GM12878 (cell line): ENCODE measurements at places on chromosomes 12 and 14.

DNA sequence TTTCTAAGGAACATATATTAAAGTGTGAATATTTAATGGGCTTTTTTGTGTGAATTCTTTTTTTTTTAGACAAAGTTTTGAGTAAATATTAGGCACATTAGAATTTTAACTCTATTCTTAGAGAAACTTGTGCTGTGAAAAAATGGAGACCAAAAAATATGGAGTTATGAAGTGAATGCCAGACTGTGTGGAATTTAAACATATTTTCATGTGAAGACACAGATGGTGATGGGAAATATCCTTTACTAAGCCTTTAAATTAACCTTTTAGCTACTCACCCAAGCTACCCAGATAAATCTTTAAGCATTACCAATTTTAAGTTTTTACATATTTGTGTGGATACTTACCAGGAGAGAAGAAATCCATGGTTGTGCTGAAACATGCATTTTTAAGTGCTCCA, 148.8 kb upstream of the OTX2 start:
- no peak for DNase-seq

- DNase-seq = no peak
Observed at GRCh38 chr14:50087341-50088116, 28.8 kb downstream of the VCPKMT start.

- no peak for DNase-seq
Observed at GRCh38 chr12:54418441-54419087, 502 bp downstream of the ITGA5 start.

DNA sequence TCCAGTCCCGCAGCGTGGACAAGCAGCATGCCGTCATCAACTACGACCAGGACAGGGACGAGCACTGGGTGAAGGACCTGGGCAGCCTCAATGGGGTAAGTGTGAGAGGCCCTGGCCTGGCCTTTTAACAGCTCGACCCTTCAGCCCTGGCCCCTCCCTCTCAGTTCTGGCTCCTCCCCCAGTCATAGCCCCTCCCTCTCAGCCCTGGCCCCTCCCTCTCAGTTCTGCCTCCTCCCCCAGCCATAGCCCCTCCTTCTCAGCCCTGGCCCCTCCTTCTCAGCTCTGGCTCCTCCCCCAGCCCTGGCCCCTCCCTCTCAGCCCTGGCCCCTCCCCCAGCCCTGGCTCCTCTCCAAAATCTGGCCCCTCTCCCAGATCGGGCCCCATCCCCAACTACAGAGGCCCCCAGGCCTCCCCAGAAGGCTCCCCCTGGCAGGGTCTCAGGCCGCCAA, 11.2 kb downstream of the CEP170B start:
- no peak for DNase-seq

DNA sequence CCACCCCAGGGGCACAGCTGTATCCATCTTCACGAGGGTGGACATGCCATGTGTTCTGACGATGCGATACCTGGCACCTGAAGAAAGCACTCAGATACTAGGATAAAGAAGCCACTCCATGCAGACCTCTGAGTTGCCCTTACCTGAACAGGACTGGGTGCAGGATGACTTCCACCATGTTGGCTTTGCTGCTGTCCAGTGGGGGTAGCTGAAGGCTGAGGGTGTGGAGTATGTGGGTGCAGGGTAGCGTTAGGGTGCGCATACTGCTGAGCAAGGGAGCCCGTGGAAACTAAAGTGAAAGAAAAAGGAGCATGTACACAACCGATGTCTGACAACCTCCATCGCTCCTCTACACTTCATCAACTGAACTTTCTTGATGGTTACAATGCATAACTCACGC, 51.3 kb downstream of the SH2B3 start:
- no peak for DNase-seq

DNA sequence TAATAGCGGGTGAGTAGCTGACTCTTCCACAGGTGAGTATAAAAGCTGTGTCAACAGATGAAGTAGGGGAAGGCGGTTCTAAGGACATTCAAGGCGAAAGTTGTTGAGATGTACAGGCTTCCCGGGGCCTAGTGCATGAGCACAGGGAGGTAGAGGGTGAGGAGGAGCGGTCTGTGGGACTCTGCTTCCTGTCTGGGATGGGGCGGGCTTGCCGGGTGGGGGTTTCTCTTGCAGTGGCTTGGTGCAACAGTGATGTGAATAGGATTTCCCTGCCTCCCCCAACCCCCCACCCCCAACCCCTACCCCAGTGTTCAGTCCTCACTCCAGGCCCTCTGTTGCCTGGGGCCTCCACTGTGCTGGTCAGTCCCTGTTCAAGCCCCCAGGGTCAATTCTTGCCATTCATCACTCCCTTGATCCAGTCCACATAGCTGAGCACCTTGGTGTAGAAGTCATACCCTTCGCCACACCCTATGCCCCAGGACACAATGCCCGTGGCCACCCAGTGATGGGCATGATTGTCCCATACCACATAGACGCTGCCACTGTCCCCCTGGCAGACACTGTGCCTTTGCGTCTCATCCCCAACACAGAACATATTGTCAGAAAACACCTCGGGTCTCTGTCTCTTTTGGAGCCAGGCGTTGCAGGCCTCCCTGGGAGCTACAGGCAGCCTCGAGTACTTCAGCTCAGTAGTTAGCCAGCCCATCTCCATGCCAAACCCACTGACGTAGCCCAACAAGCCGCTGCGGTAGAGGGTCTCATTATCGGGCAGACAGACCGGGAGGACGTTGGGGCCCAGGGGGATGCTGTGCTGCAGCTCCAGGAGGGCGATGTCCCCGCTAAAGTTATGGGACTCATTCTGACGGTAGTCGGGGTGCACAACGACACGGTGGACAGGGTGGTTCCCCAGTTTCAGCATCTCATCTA, 4.0 kb upstream of the C1R start:
- DNase-seq = no peak

DNA sequence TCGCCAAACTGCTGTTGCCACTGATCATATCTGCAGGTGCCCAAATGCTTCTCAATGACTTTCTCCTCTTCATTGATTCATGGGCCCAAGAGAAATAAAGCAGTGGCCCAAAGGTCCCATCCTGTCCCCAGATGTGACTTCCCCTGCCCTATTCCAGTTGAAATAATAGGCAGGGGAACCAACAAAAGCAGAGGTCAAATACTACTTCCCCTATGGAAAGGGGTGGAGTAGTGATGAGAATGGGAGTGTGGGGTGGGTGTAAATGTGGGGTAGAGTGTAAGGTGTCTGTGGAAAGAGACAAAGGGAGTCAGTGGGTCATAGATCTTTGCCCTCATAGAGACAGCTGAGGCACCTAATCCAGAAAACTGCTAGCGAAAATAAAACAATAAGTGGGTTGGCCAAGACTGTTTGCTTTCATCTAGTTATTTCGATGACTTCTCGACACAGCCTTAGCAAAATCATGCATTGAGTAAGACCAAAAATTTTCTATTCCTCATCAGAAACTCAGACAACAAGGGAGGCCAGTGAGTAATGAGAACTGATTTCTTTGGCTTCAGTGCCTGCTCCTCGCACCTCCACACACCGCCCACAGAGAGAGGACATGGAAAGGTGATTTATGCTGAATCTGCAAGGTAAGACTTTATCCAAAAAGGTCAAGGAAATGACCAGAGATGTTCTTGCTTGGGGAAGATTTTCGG, 10.9 kb upstream of the IL22 start:
- no peak for DNase-seq

DNA sequence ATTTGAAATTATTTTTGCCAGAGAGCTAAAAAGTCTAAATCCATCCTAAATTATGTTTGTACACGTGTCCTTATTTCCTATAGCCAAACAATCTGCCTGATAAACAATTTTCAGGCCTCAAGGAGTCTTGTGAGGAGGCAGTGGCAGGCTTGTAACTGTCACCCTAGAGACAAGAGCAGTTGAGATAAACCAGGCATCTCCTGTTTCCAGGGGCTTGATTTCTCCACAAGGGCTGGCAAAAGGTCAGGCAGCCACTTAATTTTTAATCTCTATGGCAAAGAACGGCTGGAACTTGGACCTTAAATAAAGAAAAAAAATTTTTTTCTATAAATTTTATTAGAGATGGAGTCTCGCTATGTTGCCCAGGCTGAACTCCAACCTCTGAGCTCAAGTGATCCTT, 15.5 kb downstream of the PKP2 start:
- DNase-seq = no peak

DNA sequence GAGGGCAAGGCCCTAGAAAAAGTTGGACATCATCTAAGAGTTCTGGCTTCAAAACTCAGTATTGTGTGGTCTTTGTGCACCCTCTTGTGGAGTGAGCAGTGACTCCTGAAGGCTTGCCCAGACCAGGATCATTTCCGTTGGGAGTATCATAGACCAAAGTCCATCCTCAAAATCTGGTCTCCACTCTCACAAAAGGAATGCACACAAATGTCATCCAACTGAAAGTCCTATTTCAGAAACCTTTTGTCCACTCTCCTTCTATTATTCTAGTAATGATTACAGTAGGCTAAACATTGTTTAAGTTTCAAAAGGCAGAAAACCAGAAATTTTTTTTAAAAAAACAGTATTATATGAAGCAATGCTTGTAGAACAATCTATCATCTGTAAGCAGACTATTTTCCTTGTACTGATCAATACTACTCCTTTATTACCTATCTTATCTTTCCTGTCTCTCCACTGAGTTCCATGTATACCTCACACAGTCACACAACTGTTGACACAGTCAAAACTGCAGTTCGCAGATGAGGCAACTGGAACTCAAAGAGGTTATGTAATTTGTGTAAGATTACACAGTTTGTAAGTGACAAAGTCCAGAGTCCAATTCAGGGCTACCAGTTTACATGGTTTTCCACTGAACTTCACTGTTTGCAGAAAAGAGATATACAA, 41.4 kb downstream of the COX16 start:
- peak; percentile 2 for DNase-seq

DNA sequence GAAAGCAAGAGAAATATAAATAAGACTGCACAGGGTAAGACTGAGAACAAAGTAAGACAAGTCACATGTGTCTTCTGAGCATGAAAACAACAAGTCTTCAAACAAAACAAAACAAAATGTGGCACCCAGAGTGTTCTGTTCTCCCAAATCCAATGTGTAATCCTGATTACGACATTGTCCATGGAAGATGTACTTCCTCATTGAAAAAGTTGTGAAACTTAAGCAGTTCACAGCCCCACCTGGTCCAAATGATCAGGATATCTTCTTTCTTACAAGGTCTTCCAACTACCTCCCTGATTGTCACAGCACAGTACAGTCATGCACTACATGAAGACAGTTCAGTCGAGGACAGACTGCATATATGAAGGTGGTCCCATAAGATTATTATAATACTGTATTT, 23.3 kb upstream of the NEK9 start:
- no peak for DNase-seq

DNA sequence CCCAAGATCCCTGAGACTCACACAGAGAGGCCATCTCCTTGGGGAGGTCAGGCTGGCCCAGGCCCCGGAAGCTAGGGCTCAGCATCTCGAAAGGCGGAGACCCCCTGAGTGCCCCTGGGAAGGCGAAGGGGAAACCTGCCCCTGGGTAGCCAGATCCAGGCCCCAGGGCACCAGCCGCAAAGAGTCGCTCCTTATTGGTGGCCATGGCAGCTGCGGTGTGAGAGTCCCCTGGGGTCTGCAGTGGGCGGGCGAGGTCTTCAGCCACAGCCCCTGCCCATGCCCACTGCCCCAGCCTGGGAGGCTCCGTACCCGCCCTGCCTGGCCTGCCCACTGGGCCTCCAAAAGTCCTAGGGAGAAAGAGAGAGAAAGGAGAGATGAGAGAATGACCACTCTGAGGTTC, 4.7 kb downstream of the RARG start:
- DNase-seq = no peak

GRCh38 chr12:77630790-77631445, 199.8 kb upstream of the NAV3 start:
- DNase-seq = no peak

- DNase-seq = no peak
Observed at GRCh38 chr12:74906224-74906623, 303.4 kb downstream of the KCNC2 start.

DNA sequence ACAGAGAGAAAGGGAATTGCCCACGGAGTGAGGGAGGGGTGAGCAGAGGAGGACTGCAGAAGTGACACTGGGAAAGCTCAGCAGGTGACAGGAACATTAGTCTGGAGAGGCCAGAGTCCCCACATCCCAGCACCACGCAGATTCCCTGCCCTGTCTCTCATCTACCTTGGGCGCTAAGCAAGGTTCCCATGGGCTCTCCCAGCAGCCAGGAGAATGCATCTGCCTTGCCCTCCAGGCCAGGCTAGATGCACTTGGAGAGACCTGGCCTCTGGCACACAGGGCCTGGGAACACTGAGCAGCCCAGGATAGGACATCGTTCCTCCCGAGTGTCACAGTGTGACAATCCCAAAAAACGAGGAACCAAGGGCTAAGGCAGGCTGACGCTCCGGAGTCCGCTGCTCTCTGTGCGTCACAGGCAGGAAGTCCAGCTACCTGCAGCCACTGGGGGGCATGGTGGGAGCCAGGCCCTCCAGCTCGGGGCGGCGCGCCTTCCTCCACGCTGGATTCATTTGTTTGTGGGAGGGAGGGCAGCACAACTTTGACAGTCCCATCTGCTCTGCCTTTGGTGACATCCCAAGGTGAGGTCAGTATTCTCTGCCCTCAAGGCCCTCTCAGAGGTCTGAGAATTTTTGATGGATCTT, 5.4 kb upstream of the NGB start:
- DNase-seq = no peak

DNA sequence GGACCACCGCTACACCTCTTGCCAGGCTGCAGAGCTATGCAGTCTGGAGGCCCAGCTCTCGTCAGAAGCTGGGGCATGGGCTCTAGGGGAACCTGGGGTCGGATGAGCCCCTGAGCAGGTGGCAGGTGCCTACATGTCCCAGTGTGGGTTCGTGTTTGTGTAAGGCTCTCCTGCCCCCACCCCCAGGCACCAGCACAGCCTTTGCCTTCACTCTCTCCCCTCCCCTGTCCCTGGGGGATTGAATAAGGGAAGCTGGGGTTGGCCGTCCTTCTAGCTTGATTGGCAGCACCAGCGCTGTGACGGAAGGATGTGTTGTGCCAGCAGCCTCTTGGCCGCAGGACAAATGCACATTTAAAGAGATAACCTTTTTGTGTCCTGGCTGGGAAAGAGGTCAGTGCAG, 34.8 kb upstream of the TSPAN9 start:
- no peak for DNase-seq

GRCh38 chr12:19779395-19780056, 340.2 kb downstream of the AEBP2 start:
- no peak for DNase-seq

- DNase-seq = no peak
Observed at GRCh38 chr14:57864659-57865058, 1.2 kb downstream of the SLC35F4 start.

GRCh38 chr12:122206976-122207375, 3.5 kb downstream of the B3GNT4 start:
- no peak for DNase-seq

GRCh38 chr12:53714004-53714403, 13.2 kb downstream of the CALCOCO1 start:
- DNase-seq = no peak

GRCh38 chr14:99001241-99001640, 270.8 kb downstream of the BCL11B start:
- no peak for DNase-seq

DNA sequence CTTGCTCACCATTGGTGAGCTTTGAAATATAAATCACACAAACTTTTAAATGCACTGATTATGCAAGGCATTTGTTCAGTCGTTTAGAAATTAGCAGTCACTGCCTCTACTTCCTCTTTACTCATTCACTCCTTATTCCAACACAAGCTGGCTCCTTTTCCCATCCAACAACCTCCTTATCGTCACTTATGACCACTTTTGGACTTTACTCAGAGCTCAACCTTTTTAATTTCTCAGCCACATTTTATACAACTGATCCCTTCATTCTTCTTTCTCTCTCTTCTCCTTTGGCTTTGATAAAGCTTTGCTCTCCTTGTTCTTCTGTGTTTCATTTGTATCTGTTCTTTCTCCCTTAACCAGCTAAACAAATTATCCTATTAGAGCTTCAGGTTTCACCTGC, 126.4 kb upstream of the PLEKHA5 start:
- no peak for DNase-seq
